ENCODE measurements at places on chromosomes 6 and 20.
A peak's percentile ranks its signal among the peaks of the same experiment; 100 is the strongest.

GRCh38 chr6:49839957-49840356 is 26.4 kb downstream of the CRISP1 start:
- DNase-seq: no peak

- no peak for DNase-seq
These were observed 97.8 kb upstream of the PCSK2 start for GRCh38 chr20:17129089-17129488.

DNA sequence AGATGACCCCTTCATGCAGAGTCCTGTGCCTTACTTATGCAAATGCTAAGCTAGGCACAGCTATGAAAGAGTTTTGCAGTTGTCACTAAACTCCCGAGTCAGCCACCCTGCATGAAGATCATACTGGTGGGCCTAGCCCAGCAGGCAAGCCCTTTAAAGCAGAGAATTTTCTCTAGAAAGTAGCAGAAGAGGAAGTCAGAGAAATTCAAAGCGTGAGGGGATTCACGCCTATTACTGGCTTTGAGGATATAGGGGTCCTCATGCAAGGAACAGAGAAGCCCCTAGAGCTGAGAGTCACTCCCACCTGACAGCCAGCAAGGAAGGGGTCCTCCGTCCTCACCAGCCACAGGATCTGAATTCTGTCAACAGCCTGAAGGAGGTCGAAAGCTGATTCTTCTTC is 54.6 kb downstream of the MYB start:
- no peak for DNase-seq

GRCh38 chr6:134464690-134465411 is 146.9 kb upstream of the SGK1 start:
- DNase-seq: peak; percentile 38

GRCh38 chr20:41508335-41508734 is 109.8 kb downstream of the CHD6 start:
- DNase-seq: no peak

GRCh38 chr6:1789092-1789491 is 179.4 kb downstream of the FOXC1 start:
- peak; percentile 24 for DNase-seq

- no peak for DNase-seq
These were observed 45.4 kb upstream of the BTN3A2 start for GRCh38 chr6:26319405-26320128.

- no peak for DNase-seq
These were observed 37.7 kb upstream of the SASH1 start for GRCh38 chr6:148304976-148305375.
